ENCODE measurements at places on chromosomes 2 and 18. TPM values are rescaled to one million over a fixed set of nuclear protein-coding genes. Genes with fewer than 3 reads are reported as not detected.

GRCh38 chr18:25734336-25734735 is 356.1 kb downstream of the SS18 start:
- H3K27ac ChIP-seq, result no peak overlapping the region
- H3K4me1 ChIP-seq, result no peaks in the 10 kb centered on the region
- DNase-seq, result no peak
- no peaks in the 10 kb centered on the region for H3K27me3 ChIP-seq
- no peak overlapping the region for H3K4me3 ChIP-seq

Gene SIX3
- total RNA-seq, result 0.28 TPM

GRCh38 chr2:180559038-180559437 is 421.4 kb upstream of the UBE2E3 start:
- no peaks in the 10 kb centered on the region for H3K36me3 ChIP-seq
- no peaks in the 10 kb centered on the region for H3K27me3 ChIP-seq
- no peak overlapping the region for H3K4me3 ChIP-seq
- no peak for DNase-seq
- no peak overlapping the region for H3K27ac ChIP-seq
- H3K4me1 ChIP-seq, result no peaks in the 10 kb centered on the region

Gene RGPD4
- total RNA-seq, result 0.10 TPM

DNA sequence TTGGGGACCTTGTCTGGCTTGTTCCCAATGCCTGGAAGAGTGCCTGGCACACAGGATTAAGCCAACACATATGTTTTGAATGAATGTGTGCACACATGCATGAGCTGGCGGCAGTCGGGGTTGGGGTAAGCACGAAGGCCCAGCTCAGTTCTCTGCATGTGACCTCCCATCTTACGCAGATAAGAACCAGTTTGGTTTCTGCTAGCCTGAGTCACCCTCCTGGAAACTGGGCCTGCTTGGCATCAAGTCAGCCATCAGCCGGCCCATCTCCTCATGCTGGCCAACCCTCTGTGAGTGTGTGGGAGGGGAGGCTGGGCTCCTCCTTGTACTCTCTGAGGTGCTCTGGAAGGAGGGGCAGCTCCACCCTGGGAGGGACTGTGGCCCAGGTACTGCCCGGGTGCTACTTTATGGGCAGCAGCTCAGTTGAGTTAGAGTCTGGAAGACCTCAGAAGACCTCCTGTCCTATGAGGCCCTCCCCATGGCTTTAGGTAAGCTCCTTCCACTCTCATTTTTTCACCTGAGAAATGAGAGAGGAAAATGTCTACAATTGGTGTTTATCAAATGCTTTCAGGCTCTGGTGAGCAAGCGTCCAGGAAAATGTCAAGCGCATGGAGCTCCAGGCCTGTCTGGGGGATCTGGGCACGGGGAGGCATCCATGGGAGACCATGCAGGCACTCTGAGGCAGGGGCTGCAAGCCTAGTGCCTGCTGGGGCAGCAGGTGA is 9.7 kb upstream of the IL1RN start:
- no peaks in the 10 kb centered on the region for H3K36me3 ChIP-seq
- no peak for DNase-seq
- H3K27ac ChIP-seq, result no peak overlapping the region
- no peaks in the 10 kb centered on the region for H3K27me3 ChIP-seq
- H3K4me3 ChIP-seq, result no peak overlapping the region

Gene ALKAL2
- total RNA-seq, result 0.88 TPM

Gene UGGT1
- total RNA-seq, result 50.3 TPM

Gene GALNT5
- 7.6 TPM for total RNA-seq

GRCh38 chr2:9212010-9212635 is 5.5 kb downstream of the ASAP2 start:
- no peak overlapping the region for H3K27ac ChIP-seq
- no peaks in the 10 kb centered on the region for H3K27me3 ChIP-seq
- H3K4me1 ChIP-seq, result peaks cover 28% of the 10 kb centered on the region
- no peak overlapping the region for H3K4me3 ChIP-seq
- no peaks in the 10 kb centered on the region for H3K36me3 ChIP-seq

Gene SGPP2
- total RNA-seq, result 1.7 TPM

DNA sequence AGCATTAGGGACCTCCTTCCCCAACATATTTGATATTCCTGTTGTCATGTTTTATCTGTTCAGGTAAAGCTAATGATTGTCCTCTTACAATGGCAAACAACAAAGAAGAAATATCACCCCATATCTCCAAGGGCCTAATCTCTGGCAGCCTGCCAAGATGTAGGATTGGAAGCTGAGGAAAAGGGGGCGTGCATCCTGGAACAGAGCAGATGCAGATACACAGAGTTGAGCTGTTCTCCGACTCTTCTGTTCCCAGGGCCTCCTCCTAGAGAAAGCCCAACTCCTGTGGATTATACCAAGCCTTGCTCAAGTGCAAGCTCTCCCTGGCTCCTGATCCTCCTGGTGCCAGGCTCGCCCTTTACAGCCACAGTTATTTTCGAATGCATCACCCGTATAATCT is 35.2 kb upstream of the CD207 start:
- peaks cover 38% of the 10 kb centered on the region for H3K27me3 ChIP-seq
- H3K4me1 ChIP-seq, result peaks cover 10% of the 10 kb centered on the region
- no peak for DNase-seq
- no peak overlapping the region for H3K4me3 ChIP-seq
- H3K27ac ChIP-seq, result no peak overlapping the region

- no peaks in the 10 kb centered on the region for H3K4me1 ChIP-seq
- H3K36me3 ChIP-seq, result no peaks in the 10 kb centered on the region
- H3K27ac ChIP-seq, result no peak overlapping the region
Measured at GRCh38 chr18:3852321-3852720, 402.3 kb downstream of the TGIF1 start.

DNA sequence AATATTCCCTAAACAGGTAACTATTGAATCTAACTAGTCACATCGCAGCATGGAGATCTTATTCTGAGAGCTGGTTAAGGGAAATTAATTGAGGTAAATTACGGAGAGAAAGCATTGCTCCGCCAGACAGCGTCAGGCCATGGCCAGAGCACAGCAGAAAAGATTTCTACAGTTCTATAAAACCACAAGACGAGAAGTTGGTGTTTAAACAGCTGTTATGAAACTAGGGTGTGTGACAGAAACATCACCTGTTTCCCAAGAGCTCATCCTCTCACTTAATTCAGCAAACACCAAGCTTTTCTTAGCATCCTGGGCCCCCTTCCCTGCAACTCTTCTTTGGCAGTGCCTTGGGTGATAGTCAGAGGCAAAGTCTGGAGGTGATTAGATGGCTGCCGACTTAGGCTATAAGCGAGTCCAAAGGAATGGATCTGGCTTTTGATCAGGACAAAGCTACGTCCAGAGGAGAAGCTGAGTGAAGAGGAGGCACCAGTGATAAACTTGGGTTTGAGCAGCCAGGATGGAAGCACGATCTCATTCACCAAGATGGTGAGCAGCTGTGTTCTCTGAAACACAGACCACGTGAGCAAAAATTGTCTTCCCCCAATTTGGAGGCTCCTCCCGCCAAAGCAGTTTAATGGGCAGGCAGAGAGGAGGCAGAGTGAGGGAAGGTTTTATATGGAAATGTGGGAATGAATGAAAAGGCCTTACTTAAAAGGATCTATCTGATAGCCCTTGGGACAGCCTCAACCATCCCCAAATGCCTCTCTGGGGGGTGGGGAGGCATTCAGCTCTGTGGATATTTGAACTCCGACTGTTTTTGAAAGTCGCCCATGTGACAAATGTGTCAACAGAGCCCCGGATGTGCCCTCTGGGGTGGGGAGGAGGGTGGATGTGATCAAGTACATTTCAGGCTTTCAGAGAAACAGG is 57.8 kb downstream of the PKDCC start:
- no peak for DNase-seq
- H3K4me3 ChIP-seq, result no peak overlapping the region
- H3K27me3 ChIP-seq, result no peaks in the 10 kb centered on the region

- no peaks in the 10 kb centered on the region for H3K36me3 ChIP-seq
- H3K27me3 ChIP-seq, result no peaks in the 10 kb centered on the region
- no peak overlapping the region for H3K27ac ChIP-seq
- H3K4me1 ChIP-seq, result no peaks in the 10 kb centered on the region
Measured at GRCh38 chr2:221468317-221468716, 103.8 kb downstream of the EPHA4 start.

DNA sequence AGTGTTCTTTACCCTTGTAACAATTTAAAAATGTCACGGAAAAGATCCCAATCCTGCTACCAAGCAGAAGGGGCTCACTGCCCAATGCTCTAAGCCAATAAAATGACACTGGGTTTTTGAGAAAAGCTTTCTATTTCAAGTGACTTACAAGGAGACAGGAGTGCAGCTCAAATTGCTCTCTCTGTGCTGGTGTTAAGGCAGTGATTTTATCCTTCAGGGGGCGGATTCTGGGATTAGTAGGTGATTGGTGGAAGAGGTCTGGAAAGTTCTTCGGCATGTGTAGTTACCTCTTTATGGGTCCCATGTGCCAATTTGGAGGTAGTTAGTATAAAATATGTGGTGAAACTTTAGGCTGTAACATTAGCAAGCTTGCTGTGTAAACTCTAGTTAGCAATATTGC is 27.4 kb upstream of the MCM6 start:
- DNase-seq, result no peak
- H3K4me1 ChIP-seq, result peaks cover 3% of the 10 kb centered on the region
- H3K27ac ChIP-seq, result no peak overlapping the region
- H3K27me3 ChIP-seq, result no peaks in the 10 kb centered on the region
- no peak overlapping the region for H3K4me3 ChIP-seq

- H3K4me3 ChIP-seq, result no peak overlapping the region
- peaks cover 10% of the 10 kb centered on the region for H3K4me1 ChIP-seq
- no peak for DNase-seq
- no peaks in the 10 kb centered on the region for H3K36me3 ChIP-seq
Measured at GRCh38 chr18:57148263-57148662, 1.4 kb downstream of the BOD1L2 start.

GRCh38 chr2:6384341-6384740 is 481.4 kb downstream of the CMPK2 start:
- no peaks in the 10 kb centered on the region for H3K36me3 ChIP-seq
- H3K4me3 ChIP-seq, result no peak overlapping the region
- no peaks in the 10 kb centered on the region for H3K27me3 ChIP-seq
- H3K27ac ChIP-seq, result no peak overlapping the region
- DNase-seq, result no peak

DNA sequence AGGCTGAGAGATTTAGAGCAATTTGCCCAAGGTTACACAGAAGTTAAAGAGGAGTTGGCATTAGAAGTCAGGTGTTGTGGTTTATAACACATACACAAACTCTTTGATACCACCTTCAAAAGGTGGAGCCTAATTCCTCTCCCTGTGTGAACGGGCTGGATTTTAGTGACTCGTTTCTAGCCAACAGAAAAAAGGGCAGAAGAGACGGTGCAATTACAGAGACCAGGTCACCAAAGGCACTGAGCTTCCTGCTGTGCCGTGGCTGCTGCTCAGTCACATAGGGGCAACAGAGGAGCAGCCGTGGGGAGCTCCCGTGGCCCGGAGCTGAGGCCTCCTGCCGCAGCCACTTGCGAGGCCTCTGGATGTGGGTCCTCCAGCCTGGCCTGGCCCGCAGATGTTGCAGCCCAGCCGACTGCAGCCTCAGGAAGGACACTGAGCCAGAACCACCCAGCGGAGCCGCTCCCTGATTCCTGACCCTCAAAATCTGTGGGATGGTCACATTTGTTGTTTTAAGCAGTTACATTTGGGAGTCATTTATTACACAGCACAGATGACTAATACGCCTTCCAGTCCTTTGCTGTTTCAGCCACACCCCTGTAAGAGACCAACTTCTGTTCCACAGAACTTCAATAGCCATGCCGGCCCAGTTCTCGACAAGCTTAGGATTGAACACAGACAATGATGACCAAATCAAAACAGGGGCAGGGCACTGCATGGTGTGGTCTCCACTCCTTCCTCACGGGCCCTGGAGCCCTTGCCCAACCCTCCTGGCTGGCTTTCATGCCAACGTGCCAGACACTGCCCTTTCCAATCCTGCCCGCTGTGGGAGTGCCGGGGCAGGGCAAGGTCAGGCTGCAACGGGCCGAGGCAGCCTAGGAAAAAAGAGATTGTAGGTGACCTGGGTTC is 17.1 kb downstream of the EDAR start:
- H3K36me3 ChIP-seq, result no peaks in the 10 kb centered on the region
- peaks cover 9% of the 10 kb centered on the region for H3K4me1 ChIP-seq
- no peaks in the 10 kb centered on the region for H3K27me3 ChIP-seq

Gene ID2
- 140 TPM for total RNA-seq

DNA sequence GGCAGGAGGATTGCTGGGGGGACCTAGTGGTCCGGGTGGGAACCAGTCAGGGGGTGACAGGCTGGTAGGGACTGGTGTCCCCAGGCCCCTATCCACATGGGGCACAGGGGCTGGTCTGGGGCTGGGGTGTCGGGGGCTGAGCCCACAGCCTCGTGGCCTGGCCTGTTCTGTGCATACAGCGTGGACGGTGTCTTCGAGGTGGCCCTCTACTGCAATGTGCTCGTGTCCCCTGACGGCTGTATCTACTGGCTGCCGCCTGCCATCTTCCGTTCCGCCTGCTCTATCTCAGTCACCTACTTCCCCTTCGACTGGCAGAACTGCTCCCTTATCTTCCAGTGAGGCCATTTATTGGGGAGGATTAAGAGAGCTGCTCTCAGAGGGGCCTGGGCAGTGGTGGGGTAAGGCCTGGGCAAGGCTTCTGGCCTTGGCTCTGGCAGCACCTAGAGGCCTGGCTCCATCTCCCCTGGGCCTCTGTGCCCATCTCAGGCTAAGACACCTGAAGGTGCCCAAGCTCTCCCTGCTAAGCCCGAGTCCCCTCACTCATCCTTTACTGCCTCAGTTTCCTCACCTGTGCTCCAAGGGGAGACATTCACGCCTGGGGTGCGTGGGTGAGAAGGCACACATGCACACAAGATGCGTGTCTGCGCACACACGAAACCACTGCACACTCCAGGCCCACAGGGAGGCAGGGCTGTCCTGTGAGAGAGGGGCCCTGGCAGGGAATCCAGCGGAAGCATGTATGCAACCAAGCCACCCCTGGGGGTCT is 1.9 kb downstream of the CHRNG start:
- H3K27me3 ChIP-seq, result no peaks in the 10 kb centered on the region
- H3K36me3 ChIP-seq, result peaks cover 23% of the 10 kb centered on the region
- H3K27ac ChIP-seq, result no peak overlapping the region
- DNase-seq, result no peak
- H3K4me3 ChIP-seq, result no peak overlapping the region

- H3K27me3 ChIP-seq, result peaks cover 2% of the 10 kb centered on the region
- DNase-seq, result no peak
Measured at GRCh38 chr2:110794390-110794789, 62.0 kb downstream of the ACOXL start.

DNA sequence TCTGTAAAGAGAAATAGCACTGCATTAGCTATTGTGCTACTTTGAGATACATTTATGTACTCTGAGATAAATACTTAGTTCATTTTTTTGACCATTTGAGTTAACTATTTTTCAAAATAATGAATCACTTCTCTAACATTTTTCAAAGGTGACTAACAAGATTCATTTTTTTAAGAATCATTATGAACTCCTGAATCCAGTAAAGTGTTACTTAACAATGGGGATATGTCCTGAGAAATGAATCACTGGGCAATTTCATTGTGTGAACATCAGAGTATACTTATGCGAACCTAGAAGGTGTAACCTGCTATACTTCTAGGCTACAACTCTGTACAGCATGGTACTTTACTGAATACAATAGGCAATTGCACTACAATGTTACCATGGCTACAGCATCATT is 355.8 kb downstream of the ARL6IP6 start:
- H3K36me3 ChIP-seq, result no peaks in the 10 kb centered on the region
- no peak overlapping the region for H3K4me3 ChIP-seq
- no peak overlapping the region for H3K27ac ChIP-seq
- no peak for DNase-seq
- no peaks in the 10 kb centered on the region for H3K4me1 ChIP-seq

All from spinal cord (tissue), 10 donors.